AG09309 (cell line): ENCODE measurements at places on chromosomes 4 and X.

DNA sequence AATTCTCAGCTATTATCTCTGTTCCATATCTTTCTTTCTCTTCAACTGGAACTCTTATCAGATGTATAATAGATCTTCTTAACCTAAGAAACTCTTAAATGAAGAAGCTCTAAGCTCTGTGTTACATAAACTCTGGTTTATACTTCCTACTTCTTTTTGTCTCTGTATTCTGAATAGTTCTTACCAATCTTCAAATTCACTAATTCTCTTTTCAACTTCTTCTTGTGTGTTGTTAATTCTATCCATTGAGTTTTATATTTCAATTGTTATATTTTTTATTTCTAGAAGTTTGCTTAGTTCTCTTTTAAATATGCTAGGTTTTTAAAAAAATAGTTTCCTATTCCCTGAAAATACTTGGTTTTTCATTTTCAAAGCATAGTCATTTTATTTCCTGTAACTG lies 13.2 kb upstream of the MMAA start:
- no peak for DNase-seq

GRCh38 chrX:29090811-29091210 lies 503.6 kb downstream of the IL1RAPL1 start:
- DNase-seq: no peak

DNA sequence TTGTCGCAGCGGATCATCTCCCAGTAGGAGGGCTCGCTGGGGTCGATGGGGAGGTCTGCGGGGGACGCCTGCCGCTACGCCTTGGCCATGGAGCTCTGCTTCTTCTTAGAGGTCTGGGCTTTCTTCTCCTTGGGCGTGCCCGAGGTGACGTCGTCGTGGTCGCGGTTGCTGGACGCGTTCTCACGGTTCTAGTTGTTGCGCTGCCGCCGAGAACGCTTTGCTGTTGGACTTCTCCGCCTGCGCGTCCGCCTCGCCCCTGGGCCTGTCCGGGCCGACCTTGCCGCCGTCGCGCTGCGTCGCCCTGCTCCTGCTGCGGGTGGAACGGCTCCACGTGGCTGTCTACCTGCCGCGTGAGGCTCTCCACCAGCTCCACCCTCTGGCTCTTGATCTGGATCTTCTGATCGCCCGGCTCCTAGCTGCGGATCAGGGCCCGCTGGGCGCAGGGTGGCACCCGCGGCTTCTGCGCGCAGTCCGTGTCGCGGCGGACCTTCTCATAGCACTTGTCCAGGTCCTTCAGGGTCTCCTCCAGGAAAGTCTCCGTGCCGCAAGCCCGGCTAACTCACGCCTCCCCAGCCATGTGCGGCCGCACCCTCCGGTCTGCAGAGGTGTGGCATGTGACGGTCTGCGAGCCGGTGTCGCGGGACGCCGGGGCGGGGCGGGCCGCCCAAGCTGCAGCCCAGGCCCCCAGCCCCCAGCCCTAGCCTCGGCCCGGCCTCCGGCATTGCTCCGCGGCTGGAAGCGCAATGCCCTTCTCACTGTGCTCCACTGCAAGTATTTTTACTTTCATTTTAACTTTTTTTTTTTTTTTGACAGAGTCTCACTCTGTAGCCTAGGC lies 40.5 kb upstream of the OGT start:
- no peak for DNase-seq

- DNase-seq: no peak
Observed at GRCh38 chr4:39354254-39354552, 12.0 kb downstream of the RFC1 start.

DNA sequence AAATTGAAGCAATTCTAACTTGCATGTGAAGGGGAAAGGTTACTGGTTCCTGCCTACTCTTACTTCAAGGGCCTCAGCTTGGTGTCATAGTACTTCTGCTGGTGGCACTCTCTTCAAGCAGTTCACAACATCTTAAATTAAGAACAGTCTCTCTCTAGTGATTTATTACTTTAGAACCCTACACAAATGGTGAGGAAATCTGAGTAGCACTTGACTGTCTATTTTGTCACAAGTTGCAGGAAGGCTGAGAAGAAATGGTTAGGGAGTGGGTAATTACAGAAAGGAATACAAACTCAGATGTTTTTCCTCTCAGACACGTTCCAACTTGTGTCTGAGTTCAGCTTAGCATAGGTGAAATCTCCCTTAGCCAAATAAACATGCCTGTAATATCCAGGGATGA lies 242.3 kb upstream of the GRIA3 start:
- no peak for DNase-seq

GRCh38 chrX:20267931-20268701 lies 1.4 kb upstream of the RPS6KA3 start:
- DNase-seq: no peak

DNA sequence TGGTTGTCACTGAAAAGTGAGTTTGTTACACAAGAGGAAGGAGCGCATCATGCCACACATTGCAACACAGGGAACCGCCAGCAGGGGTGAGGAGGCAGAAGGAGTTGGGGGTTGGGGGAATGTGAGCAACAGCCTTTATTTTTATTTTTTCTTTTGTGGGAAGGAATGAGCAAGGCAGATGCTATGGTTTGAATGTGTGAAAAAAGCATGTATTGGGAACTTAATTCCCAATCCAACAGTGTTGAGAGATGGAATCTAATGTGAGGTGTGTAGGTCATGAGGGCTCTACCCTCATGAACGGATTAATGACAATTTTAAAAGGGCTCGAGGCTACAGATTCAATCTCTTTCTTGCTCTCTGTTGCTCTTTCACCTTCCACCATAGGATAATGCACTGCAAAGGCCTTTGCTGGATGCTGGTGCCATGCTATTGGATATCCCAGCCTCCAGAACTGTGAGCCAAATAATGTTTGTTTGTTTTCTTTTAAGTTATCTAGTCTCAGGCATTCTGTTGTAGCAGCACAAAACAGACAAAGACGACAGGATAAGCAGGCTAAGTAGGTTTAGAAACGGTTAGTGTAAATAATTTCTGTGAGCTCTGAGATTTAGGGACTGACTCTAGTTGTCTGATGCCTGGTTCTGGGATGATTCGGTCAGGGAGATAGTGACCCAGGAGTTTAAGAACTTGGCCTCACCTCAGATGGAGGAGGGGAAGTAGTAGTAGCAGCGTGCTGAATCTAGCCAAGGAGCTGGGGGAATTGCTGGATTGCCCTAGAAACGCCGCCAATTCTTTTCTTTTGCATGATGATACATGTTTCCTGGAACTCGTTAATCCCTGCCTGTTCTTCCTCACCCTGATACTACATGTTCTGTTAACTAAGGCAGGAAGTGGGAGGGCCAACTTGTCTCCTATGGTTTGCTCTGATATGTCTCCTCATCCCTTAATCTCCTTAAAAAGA lies 156.6 kb upstream of the CTSO start:
- DNase-seq: no peak

GRCh38 chr4:145860446-145860845 lies 78.2 kb downstream of the ZNF827 start:
- no peak for DNase-seq

DNA sequence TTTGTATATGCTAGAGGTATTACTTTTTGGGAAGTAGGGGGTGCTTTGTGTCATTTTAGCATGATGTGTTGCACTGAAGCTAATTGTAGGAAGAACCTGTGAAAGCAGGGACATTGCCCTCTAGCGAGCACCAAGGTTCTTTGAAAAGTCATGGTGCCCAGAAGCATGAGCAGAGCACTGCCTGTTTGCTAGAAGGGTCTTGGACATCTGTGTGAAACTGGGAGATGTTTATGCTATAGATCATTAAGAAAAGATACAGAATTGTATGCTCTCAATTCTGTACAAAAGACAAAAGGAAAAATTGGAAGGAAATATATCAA lies 14.7 kb downstream of the GRPR start:
- DNase-seq: no peak

- no peak for DNase-seq
Observed at GRCh38 chr4:79065262-79065661, 126.0 kb upstream of the PAQR3 start.

- no peak for DNase-seq
Observed at GRCh38 chr4:38523524-38524448, 140.2 kb upstream of the KLF3 start.

- DNase-seq: no peak
Observed at GRCh38 chr4:184115399-184115798, 102.3 kb downstream of the ENPP6 start.

DNA sequence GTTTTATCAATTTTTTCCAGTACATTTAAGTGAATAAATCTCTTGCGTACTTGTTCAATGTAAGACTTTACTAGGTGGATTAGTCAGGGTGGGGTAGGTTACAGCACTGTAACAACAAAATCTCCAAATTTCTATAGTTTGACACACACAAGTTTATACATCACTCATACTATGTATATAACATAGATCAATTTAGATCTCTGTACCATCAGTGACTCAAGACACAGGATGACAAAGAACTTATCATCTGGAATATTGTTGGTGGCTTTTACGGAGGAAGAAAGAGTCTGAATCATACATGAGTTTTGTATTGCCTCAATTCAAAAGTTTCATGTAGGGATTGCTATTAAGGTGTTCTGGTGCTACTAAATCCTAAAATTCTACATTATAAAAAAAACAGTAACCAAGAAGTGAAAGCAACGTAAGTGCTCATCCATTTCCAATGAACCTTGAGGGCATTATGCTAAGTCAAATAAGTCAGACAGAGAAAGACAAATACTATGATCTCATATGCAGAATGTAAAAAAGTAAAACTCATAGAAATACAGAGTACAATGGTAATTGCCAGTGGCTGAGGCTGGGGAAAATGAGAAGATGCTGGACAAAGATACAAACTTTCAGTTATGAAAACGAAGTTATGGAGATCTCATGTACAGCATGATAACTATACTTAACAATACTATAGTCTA lies 98.0 kb upstream of the DKK2 start:
- DNase-seq: no peak

- peak; percentile 42 for DNase-seq
Observed at GRCh38 chr4:1842993-1843448, 12.9 kb downstream of the LETM1 start.

DNA sequence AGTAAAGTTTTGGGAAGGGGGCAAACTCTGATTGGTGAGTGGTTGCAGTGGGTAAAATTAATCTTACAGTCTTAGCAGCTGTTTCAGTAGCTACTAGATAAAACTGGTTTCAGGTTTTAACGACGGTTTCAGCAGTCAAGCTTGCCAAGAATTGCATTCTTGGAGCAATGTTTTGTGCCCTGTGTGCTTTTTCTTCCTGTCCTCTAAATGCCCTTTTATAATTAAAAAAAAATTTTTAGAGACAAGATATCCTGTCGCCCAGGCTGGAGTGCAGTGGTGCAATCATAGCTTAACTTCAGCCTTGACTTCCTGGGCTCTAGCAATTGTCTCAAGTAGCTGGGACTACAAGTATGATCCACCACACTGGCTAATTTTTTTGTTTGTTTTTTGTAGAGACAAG lies 6.3 kb upstream of the PPEF2 start:
- no peak for DNase-seq

DNA sequence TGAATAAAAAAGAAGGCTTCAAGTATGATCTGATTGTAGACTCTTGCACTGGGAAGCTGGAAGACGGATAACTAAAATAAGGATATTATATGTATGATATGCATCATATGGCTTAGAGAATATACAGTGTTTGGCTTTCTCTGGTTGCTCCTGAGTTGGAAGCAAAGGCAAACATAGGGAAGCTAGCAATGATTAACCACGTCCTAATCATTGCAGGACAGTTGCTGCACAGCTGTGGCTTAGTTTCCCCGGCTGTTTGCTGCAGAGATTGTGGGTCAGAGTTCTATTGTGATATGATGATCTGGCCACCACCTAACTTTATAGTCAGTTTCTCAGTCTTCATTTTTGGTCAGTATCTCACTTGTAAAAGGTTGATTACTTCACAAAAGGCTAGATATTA lies 36.3 kb upstream of the PARM1 start:
- DNase-seq: no peak

- no peak for DNase-seq
Observed at GRCh38 chr4:85591406-85592098, 116.6 kb downstream of the ARHGAP24 start.

DNA sequence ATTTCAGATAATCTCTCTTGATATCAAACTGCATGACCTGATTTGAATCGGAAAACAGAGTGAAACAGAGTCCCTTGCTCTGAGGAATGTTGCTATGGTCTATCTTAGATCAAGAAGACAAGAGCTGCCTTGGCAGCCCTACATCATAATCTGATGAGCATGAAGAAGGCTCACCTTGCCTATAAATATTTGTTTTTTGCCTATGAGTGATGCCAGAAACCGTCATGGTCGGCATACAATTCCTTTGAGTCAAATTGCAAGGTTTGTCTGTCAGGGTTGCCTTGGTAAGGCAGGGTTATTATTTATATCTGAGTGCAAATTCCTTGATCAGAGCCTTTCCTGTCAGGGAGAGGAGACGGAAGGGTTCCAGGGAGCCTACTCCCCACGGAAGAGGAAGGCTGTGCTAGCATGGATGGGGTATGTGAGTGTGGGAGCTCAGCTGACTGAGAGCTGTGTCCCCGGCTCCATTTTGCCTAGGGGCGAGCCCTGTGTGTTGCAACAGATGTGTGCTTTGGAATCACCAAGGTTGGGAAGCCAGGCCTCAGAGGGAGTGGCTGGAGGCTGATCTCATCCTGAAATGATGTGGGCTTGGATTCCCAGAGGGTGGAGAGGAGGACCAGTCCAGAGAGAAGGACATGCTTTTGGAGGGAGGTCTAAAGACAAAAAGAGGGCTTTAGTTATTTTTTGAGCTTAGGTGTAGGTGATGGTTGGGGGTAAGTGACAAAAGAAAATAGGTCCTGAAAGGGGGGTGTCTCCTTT lies 43.6 kb downstream of the RTL9 start:
- no peak for DNase-seq

- no peak for DNase-seq
Observed at GRCh38 chrX:77820091-77820727, 34.2 kb upstream of the ATRX start.

GRCh38 chr4:52704133-52704532 lies 45.0 kb upstream of the USP46 start:
- no peak for DNase-seq

- DNase-seq: no peak
Observed at GRCh38 chrX:82589410-82589809, 918.7 kb upstream of the POU3F4 start.

- DNase-seq: peak; percentile 13
Observed at GRCh38 chrX:10741550-10741949, 121.2 kb upstream of the MID1 start.

DNA sequence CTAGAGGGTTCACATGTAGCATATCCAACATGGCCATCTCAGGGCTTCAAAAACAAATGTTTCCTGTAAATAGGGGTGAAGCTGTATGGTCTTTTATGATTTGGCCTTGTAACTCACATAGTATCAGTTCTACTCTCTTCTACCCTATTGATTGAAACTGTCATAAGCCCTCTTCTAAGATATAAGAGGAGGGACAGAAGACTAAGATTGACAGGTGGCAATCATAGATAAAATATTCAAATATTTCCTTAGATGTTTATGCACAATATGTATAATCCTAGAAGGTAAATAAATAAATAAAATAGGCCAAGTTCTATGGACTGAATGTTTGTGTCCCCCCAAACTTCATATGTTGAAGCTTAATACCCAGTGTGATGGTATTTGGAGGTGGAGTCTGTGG lies 6.9 kb upstream of the BEX3 start:
- no peak for DNase-seq

GRCh38 chr4:59956366-59956765 lies 1243.8 kb upstream of the ADGRL3 start:
- no peak for DNase-seq
